ENCODE measurements at places on chromosomes 6 and 20.

GRCh38 chr20:42432496-42433334, 757.0 kb downstream of the PTPRT start:
- DNase-seq, result no peak

DNA sequence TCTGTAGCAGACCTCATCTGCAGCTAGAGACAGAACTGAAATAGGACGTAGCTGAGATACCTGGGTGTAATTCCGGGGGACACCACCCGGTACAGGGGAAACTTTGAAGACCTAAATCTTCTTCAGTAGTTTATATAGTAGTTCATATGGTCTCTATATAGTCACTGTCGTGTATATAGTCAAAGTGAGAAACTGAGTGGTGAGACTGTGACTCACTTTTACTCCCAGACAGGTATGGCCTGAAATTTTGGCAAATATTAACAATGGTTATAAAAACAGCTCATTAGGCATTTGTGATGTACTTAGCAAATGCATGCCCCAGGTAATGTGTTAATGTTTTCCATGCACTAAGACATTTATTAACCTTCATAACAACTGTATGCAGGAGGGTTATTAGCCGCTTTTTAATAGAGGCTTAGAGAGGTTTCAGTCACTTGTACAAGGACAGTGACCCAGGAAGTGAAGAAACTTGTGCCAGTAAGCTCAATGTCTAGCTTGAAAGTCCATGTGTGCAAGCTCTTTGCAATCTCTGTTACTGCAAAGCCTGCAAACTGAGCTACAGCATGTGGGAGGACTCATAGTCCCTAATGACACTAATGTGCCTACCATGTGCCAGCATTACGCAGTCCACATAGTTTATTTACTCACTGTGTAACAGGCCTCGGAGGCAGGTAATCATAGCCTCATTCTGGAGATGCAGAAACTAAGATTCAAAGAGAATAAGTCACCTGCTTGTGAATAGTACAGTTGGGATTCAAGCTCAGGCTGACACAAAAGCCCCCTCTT, 165.4 kb upstream of the CHD6 start:
- DNase-seq, result no peak

- DNase-seq, result no peak
Observed at GRCh38 chr20:9668381-9668780, 154.0 kb downstream of the LAMP5 start.

- no peak for DNase-seq
Observed at GRCh38 chr6:52331793-52332457, 30.0 kb upstream of the PAQR8 start.

Data from germinal center (tissue), 1 donor.